RCC 7860 (cell line): ENCODE measurements at places on chromosomes 13 and 19.

DNA sequence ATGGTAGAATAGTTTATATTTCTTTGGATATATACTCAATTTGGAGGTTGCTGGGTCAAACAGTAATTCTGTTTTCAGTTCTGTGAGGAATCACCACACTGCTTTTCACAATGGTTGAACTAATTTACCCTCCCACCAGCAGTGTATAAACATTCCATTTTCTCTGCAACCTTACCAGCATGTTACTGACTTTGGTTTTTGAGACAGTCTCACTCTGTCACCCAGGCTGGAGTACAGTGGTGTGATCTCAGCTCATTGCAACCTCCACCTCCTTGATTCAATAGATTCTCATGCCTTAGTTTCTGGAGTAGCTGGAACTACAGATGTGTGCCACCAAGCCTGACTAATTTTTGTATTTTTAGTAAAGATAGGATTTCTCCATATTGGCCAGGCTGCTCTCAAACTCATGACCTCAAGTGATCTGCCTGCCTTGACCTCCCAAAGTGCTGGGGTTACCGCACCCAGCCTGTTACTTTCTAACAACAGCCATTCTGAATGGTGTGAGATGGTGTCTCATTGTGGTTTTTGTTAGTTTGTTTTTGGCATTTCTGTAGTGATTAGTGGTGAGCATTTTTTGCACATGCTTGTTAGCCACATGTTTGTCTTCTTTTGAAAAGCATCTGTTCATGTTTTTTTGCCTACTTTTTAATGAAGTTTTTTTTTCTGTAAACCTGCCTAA is 12.5 kb downstream of the ZNF714 start:
- no peak for DNase-seq

DNA sequence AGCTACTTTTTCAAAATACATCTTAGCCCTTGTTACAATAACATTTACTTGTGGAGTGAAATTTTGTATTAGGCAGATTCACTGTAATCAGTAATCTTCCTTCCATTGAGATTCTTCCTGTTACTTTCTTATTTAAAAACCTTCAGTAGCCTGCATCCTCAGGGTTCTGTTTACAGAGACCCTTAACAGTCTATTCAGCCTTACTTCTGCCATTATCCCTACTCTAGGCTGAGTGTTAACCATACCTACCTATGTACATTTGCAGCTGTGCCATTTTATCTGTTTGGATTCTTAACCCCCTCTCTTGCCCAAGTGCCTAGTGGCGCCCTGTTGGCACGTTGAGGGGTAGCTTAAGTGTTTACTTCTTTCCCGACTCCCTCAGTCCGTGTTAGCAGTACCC is 71.9 kb downstream of the LRCH1 start:
- DNase-seq = no peak

DNA sequence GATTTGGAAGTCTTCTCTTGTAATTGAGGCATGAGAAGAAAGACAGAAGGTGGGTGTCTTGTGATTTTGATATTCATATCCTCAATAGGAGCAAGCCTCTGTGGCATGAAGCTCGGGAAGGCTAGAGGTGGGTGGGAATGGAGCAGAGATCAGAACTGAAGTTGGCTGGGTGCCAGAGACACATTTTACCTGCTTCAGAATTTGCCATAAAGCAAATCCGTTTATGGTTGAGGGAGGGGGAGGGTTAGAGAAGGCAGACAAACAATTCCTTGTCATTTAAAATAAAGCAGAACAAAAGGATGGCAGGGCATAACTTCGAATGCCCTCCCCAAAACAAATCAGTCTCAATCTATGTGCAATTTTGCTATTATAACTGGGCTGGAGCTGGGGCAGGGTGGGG is 305.9 kb downstream of the KLF5 start:
- no peak for DNase-seq

- no peak for DNase-seq
Measured at GRCh38 chr13:106796280-106797047, 228.5 kb upstream of the ARGLU1 start.

DNA sequence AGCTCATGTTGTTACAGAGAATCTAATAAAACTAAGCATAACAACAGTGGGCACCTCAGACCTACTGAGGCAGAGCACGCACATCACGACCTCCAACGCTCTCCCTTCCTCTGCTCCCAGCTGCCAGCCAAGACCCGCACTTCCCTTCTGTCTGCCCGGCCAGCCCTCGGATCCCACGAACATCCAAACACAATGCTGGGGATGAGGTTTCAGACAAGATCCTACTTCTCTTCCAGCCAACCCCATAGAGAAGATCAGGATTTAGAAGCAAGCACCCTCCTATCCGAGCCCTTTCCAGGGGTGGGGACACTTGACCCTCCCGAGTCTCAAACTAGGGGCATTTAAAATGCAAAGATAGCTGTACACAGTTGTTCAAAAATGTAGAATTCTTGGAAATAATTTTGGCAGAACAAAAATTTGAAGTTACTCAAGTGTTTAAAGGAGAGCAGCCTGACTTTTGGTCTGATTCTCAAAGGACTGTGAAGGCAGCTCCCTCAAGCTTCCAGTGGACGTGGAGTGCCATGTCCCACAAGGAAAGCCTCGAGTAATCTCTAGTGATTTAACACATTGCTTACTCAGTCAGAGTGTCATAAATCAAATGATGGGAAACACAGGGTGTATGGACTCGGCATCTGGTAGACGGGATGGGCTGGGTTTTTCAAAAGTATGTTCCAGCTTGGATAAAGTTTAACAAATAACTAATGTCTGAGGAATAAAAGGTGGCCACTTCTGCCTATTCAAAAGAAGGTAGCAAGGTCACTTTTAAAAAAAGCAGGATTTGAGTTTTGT is 32.8 kb downstream of the ANKRD10 start:
- no peak for DNase-seq

DNA sequence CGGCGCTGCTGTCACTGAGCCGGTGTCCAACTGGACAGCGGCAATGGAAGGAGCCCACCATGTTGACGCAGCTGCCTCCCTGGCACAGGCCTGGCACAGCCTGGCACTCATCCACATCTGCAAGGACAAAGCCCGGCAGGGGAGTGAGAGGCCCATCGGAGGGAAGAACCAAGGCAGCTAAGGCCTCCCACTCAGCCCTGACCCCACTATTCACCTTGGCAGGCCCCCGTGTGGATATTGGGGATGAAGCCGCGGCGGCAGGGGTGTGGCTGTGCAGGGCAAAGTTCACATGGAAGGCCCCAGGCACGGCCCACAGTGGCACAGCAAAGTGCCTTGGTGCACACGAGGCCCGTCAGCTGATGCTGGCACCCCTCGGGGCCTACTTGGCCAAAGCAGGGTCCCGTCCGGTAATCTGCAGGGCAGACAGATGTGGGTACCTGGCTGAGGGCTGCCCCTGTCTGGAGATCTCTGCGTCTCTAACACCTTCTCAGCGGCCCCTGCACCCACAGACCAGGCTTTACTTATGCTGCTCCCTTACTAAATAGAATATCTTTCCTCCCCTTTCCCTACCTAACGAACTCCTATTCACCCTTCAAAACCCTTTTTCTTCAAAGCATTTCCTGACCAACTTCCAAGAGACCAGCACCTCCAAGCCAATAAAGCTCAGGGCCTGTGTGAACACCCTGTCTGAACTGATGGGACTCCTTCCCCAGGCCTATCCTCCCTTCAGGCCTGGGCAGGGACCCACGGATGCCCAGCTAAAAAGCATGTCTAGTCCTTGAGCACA is 7.5 kb downstream of the FBN3 start:
- DNase-seq = no peak

DNA sequence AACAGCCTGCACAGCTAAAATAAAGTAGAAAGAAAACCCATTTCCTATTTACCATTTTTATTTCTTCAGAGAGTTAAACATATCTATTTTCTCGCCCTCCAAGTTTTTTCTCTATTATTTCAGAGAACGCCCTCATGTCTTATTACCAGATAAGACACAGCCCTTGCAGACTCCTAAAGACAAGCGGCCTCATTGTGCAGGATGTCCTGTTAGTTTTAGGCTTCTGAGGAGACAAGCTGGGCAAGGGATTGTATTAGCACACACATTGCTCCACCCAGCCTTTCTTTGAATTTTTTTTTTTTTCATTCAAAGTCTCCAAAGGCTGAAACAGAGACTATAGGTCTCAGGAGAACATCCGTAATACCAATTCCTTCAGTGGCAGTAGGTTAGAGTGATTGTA is 101.8 kb upstream of the UBL3 start:
- no peak for DNase-seq

DNA sequence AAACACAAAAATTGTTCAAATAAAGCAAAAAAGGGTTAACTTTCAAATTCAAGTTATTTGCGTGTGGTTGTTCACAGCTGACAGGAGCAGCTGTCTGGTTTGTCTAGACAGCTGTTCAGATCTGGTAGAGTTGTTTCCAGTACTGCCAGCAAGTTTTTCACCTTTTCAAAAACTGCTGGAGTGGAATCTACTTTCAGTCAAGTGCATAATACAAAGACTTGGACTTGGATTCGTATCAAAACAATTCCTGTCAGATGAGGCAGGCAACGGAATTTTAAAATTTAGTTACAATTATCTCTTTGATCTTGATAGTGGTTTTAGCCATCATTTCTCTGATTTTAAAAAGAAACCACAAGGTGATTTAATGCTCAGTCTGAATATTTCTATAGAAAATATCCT is 51.7 kb upstream of the EEF1AKMT1 start:
- DNase-seq = no peak
